ENCODE measurements at places on chromosomes 7 and 10.

DNA sequence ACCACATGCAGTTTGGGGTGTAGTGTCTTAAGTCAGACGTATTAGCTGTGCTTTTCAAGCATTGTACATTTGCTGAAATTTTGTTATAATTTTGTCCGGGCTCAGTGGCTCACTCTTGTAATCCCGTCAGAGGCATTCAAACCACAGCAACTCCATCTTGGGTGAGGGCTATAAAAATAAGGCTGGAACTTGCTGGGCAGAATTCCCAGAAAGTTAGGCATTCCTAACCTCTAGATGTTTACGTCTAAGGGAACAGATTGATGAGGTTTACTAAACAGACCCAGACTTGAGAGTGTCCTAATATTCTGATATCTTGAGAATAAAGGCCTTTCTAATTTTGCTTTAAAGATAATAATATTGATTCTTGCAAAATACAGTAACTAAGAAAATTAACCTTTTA, 957.8 kb downstream of the NXPH1 start:
- DNase-seq = no peak

DNA sequence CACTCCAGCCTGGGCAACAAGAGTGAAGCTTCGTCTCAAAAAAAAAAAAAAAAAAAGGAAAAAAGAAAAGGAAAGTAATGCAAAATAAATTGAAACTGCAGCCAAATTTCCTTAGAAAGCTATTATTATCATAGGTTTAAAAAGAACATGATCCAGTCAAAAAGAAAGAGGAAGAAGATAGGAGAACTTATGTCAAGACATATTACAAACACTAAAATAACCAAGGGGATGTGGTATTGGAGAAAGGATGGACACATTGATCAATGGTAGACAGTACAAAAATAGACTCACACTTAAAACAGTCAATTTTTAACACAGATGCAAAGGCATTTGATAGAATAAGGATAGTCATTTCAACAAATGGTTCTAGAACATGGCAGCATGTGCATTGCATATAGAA, 27.3 kb upstream of the PFKP start:
- DNase-seq = no peak

DNA sequence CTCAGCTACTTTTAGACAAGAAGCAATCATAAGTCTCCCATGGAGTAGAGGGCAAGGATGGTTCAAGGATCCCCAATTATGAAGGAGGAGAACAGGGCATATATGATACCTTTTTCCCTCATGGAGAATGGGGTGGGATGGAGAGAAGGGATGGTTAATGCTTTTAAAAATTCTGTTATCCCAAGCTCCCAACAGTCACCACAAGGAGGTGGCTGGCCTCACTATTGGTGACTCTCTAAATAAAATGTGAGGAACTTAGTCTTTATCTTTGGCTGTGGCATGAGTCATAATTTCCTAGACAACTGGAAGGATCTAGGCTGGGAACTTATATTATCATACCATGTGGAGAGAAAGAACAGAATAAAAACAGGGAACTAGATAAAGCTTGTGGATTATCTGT, 297.0 kb downstream of the PHTF2 start:
- no peak for DNase-seq

- peak; percentile 5 for DNase-seq
Measured at GRCh38 chr7:106111655-106112117, 426 bp downstream of the SYPL1 start.

GRCh38 chr7:48384180-48384752, 213.0 kb downstream of the ABCA13 start:
- no peak for DNase-seq

DNA sequence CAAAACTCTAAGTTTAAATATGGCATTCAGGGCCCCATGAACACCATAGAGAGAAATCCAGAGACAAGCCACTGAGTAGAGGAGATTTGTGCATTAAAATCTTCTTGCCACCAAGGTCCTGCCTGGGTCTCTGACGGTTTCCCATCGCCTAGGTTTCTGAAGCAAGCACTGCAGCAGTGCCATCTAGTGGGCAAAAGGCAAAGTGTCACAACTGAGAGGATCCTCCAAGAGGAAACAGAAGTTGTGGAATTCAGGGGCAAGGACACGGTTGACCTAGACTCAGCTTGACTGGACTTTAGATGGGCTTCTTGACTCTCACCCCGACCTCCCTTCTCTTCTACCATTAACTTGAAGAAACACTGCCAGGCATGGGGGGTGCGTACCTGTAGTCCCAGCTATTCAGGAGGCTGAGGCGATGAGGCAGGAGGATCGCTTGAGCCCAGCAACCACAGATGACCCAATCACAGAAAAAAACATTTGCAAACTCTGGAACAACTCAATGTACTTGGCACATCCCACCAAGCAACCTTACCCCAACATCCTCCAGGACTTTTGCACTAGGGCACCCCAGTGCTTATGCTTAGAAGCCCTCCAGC, 604.1 kb downstream of the GALNT17 start:
- DNase-seq = no peak

- DNase-seq = no peak
Measured at GRCh38 chr7:72222136-72222535, 190.0 kb downstream of the CALN1 start.

DNA sequence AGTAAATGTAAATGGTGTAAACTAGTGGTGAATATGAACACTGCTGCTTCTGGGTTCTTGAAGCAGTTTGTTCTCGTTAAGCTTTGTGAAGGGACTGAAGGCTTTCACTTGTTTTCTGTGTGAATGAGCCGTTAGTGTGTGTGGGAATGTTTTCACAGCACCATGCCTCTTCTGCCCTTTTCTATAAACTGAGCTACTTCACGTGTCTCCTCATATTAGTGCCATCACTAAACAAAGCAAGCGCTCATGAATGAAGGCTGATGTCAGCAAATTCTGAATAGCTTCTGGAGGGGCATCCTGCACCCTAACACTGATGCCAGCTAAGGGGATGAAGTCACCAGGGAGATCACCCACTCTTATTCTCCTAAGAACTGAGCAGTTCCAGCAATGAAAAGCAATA, 205.6 kb upstream of the ETV1 start:
- no peak for DNase-seq

DNA sequence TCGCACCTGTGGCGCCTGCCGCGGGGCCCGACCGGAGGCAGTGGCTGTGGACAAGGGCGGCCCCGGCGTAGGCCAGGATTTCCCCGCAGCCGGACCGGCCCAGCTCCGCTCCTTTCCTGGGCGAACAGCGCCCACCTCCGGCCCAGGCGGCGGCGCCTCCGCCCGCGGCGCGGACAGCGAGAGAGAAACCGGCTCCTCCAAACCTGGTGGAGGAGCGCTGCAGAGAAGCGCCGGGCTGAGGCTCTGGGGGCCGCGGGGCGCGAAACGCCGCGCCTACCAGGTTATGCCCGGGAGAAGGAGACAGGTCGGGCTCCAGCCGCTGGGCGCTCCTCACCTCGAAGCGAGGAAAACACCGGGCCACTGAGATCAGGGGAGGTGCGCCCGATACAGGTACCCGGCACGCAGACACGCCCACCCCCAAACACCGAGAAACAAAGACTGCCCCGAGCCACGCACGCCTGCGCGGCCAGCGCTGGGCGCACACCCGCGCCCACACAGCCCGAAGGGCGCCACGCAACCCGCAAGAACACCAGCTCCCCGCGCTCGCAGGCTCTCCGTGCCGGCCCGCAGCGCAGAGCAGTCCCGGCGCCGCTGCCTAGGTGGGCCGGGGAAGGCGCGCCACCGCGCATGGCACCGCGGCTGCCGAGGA, 3.3 kb downstream of the GRID1 start:
- DNase-seq = no peak

- no peak for DNase-seq
Measured at GRCh38 chr10:31808258-31809218, 120.1 kb downstream of the ARHGAP12 start.

- no peak for DNase-seq
Measured at GRCh38 chr10:17188644-17189172, 12.8 kb downstream of the TRDMT1 start.

GRCh38 chr7:15577600-15577999, 15.8 kb upstream of the AGMO start:
- no peak for DNase-seq

DNA sequence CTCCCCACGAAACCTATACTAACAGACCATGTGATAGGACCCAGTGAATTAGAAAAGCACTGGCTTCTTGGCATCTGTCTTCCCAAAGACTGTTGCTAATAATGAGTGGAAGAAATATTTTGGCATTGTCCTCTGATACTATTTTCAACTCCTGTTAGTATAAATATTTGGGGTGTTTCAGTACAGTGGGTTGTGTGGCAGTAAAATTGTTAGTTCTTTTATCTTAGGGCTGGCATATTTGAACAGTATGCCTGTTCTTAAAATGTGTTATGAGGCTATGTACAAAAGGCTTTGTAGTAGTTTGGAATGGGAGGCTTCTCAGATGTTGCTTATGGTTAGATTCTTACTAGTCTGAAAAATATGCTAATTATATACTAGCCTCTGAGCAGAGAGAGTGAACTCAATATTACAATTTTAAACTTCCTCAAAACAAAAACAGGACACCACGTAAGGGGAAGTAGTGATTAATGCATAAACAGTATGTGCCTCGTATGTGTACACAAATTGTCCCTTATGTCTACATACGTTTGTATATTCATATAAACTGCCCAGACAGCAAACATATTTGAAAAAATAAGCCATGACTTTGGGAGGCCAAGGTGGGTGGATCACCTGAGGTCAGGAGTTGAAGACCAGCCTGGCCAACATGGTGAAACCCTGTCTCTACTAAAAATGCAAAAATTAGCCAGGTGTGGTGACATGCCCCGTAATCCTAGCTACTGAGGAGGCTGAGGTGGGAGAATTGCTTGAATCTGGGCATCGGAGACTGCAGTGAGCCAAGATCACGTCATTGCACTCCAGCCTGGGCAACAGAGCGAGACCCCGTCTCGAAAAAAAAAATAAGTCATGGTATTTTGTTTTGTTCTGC, 115.4 kb downstream of the ARID5B start:
- DNase-seq = no peak

GRCh38 chr7:112853422-112853821, 63.2 kb upstream of the TMEM168 start:
- DNase-seq = no peak

DNA sequence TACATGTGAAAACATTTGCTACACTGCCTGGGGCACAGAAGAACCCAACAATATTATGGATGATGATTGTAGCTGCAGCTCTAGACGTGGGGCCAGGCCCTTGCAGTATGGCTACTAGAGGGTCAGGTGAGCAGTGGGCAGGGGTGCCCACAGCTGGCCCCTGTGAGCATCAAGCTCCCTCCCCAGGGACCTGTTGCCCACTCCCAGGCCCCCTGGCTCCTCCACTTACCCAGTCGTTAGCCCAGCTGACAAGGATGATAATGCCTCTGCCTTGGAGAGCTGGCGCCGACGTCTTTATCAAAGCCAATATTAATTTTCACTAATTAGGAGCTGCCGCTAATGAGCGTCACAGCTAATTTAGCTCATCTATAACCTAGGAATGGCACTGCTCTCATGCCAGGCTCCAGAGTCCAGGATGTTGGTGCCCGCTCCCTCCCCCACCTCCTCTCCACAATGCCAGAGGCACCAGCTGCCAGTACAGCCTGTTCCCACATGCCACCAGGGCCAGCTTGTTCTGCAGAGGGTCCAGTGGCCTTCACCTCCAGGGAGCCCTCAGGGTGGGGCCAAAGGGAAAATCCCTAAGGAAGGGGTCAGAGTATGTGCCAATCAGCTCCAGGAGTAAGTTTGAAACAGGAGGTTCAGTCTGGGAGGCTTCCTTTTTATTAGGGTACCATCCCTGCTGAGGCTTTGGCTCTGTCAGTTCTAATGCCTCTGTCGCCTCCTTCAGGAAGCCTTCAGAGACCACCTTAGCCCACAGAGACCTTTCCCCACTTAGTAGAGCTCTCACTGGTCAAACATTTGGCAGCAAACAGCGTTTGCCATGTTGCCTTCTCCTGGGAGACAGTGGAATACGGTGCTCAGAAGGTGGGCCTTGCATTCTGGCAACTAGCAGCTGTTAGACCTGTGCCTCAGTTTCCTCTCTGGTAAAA, 77.2 kb downstream of the CDH23 start:
- DNase-seq = no peak

DNA sequence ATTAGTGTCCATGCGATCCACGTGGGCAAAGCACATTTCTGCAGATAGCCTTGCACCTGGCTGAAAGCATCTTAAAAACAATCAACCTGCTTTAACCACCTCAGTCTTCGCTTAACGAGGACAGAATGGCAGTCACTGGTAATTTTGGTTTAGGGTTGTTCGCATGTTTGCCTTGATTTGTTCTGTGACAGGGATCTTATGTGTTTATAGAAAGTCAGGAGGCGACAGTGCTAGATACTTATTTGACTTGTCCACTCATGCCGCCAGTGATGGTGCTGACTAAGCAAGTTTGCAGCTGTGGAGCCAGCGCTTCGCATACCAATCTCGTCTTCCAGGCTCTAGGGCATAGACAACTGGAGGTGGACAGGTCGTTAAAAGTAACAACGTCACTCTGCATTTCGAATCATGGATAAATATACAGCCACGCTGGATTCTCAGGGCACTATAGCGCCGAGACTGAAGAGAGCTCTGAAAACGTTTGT, 1.2 kb upstream of the TMEM243 start:
- DNase-seq = no peak

GRCh38 chr7:108511939-108512338, 14.0 kb downstream of the PNPLA8 start:
- no peak for DNase-seq

DNA sequence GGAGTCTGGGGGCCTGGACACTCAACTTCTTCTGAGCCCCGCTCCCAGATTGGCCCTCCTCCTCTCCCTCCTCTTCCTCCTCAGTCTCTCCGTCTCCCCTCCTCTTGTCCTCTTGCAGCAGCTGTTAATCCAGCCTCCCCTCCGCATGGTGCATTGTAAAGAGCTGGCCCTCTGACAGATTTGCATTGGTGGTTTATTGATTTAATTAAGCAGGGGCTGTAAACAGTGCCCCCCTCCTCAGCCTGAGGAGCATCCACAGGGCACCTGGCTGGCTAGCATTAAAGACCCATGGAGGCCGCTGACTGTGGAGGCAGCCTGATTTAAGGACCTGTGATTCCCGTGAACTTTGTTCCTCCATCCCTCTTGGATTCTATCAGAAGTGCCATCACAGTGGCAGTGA, 28.9 kb upstream of the PCBD1 start:
- no peak for DNase-seq

GRCh38 chr10:73552819-73553715, 38.1 kb downstream of the USP54 start:
- DNase-seq = no peak

- no peak for DNase-seq
Measured at GRCh38 chr10:58625070-58625469, 112.4 kb downstream of the BICC1 start.

- no peak for DNase-seq
Measured at GRCh38 chr10:76031769-76032699, 600.6 kb downstream of the LRMDA start.

DNA sequence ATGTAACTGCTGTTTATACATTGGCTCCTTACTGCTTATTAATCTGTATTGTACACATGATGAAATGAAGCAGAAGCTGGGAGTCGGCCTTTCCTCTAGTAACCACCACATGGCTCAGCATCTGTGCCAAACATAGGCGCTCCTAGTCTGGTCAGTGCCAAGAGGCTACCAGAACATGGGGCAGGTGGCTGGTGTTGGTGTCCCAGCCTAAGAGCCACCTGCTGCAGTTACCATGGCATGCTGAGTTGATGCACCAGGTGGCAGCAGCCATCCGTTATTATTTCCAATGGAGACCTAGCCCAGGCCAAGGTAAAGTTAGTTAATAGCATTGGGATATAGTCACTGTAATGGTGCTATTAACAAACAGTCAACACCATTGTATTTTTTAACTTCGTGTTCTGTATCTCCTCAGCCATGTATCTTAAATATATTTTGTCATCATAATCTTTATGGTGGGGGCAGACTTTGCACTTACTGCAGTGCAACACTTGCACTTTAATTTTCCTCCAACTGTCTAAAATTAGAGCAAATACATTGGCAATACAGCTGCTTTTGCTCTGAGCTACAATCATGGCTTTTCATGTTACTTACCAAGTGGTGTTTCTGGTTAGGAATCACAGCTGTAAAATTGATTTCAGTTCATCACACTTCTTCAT, 33.1 kb downstream of the HBP1 start:
- DNase-seq = no peak
